Mesothelial cell of epicardium (in vitro differentiated cells): ENCODE measurements at places on chromosomes 4 and X. TPM values are rescaled to one million over a fixed set of nuclear protein-coding genes. Genes with fewer than 3 reads are reported as not detected.

DNA sequence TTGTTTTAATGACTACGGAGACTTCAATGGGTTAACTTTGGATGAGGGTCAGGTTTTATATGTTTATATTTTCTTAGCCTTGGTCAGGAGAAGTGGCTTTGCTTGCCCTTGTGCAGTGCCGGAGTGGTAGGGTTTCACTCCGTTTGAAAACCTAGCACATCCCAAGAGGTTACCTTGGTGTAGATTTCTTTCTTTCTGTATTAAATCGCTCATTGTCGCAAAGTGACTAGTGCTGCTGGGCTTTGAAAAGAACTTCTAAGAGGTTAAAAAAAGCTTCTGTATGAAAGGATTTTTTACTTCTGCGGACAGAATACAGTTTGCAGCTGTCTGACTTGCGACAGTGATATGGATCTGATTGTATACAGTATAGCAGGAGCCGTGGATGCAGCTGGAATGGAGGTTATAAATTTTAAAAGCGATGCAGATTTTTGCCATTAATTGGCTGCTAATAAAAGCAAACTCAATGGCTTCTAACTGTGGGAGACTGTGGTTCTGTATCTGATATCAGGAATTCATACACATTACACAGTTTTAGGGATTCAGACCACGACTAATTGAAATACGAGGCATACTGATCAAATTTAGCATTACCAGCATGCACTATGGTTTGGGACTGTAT lies 340.9 kb upstream of the PITX2 start:
- no peak for DNase-seq

DNA sequence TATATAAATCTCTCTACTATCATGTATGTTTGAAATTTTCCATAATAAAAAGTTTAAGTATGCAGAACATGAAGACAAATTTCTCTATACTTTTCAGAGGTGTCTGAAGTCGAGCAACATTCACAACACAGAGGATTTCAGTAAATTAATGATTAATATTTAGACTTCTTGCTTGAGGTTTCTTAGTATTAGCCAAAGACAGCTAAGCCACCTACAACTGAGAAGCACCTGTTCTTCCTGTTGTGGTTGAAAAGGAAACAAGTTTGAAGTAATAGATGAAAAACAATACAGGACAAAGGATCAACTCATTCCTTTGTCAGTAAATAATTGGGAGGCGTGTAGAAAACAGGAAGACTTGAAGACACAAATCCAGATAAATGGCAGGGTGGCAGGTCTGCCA lies 21.1 kb downstream of the SCML1 start:
- no peak for DNase-seq

DNA sequence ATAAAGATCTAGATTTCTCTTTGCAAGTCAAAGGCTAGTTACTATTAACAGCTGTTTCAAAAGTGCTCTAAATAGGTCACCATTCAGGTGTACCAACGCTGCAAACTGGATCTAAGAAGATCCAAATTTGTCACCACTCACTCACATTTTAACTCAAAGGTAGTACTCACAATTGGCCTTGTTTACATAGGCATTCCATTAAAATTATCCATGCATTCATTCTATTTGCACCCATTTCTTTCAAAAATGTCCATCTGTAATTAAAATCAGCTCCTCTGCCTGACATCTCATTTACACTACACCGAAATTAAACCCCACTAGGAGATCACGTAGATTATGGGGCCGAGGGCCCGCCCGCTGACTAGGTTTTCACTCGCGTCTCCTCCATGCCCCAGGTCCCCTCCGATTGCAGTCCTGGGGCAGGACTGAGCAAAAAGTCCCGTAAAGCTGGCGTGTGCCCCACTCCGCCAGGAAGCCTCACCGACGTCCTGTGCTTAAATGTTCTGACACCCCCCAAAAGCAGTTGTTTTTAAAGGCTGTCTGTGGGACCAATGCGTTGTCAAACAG lies 1.3 kb upstream of the ING2 start:
- DNase-seq: no peak

DNA sequence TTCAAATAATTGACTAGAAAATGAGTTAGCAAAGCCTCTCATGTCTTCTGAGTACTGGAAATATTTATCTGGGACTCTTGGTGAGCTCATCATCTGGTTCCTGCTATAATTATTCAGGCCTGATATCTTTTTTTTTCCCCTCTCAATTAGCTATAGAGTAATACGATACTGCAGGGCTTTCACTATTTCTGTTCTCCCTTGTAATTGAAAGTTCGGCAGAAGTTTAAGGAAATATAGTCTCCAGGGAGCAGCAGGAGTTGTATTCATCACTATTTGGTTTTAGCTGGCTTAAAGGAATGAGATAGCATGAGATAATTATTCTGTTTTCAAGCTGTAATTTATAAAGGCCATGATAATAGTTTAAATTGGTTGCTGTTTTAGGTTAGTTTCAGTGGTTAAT lies 378.6 kb upstream of the EPHA5 start:
- DNase-seq: no peak

Gene ADH1C
- total RNA-seq: 0.34 to 0.69 TPM (median 0.54 TPM) in 3 replicates

Gene SMIM10L2A
- total RNA-seq: 7.8 to 8.7 TPM (median 7.8 TPM) in 3 replicates

Gene HAND2
- total RNA-seq: 32.8 to 34.3 TPM (median 33.3 TPM) in 3 replicates

Gene PLAC8
- 0.50 to 1.6 TPM (median 1.2 TPM) in 3 replicates for total RNA-seq

Gene MAGEH1
- total RNA-seq: 35.9 to 40.2 TPM (median 40.1 TPM) in 3 replicates
